ENCODE measurements at places on chromosomes 6 and 20.

- no peak for DNase-seq
These were observed 971.3 kb upstream of the DEFB115 start for GRCh38 chr20:30286157-30286556.

DNA sequence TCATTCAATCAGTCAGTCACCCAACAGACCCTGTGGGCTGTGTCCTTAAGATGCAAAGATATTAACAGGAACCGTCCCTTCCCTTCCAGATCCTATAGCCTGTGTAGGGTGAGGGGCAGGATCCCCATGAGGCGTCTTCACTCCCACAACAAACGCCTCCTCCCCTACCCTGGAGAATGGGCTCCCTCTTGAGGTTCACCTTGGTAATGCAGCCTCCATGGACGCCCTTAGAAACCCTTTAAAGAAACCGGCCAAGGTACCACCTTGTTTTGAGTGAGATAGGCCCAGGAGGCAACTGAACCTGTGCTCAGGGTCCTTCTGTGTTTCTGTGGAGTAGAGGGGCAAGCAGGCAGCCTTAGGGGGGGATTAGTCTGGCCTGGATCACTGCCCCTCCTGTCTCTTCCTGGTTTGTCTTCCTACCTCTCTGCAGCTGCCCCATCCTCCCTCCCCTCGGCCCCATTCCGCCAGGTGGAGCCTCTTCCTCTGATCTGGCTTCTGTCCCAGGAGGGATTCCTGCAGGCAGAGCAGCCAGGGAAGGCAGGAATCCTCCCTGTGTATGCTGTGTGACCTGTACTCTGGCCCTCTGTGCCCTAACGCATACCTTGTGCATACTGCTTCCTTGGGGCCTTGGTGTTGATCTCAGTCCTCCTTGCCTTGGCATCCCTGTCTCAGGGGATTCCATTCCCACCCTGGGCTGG lies 6.6 kb upstream of the GUCA1A start:
- DNase-seq, result peak; percentile 58

GRCh38 chr6:130296854-130297253 lies 69.0 kb upstream of the TMEM200A start:
- no peak for DNase-seq

DNA sequence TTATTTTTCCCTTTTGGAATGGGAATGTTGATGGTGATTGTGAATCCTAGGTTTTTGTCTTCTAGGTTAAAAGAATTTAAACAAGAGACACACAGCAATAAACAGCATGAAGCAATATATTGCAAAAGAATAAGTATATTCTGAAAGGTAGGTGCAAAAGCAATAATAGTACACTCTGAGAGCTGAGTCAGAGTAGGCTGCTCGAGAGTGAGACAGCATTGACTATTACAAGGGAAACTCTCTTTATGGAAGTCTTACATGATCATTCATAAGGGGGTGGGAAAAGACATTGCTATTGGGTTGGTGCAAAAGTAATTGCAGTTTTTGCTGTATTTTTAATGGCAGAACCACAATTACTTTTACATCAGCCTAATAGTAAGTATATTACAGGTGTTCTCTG lies 25.0 kb downstream of the FBXO5 start:
- DNase-seq, result no peak

GRCh38 chr6:157219201-157220200 lies 103.8 kb downstream of the TMEM242 start:
- DNase-seq, result no peak

DNA sequence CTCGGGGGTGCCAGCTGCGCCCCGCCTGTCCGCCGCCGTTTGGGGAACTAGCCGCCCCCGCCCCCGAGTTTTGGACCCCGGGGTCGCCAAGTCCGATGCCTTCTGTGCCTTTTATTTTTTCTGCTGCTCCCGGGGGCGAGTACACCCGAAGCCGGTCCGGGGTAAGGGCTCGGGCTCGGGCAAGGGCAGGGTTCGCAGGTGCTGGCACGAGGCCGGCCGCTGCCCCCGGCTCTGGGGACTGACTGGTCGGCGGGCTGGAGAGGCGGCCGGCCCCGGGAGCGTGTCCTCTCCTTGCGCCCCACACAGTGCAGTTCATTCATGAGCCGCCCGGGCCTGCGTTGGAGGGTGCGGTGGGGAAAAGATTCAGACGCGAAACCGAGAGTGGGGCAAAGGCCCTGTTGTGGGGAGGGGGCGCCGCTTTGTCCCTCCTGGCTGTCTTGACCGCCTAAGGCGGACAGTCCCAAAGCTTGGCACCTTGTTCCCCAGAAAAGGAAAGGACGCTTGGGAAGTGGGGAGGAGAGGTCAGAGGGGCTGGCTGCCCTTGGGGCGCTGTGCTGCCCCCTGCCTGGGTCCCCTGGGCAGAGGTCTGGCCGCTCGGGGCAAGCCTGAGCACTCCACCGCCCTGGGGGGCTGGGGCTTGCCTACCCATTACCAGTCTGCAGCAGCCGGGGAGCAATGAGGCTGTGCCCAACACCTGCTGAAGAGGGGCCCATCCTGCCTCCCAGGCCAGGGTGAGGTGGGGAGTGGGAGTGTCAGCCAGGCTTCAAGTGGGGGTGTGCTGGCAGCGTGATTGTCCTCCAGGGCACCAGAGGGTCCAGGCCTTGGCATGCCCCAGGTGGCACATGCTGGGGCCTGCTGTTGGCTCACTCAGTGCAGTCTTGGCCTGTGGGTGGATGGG lies 915 bp downstream of the TMEM63B start:
- no peak for DNase-seq

DNA sequence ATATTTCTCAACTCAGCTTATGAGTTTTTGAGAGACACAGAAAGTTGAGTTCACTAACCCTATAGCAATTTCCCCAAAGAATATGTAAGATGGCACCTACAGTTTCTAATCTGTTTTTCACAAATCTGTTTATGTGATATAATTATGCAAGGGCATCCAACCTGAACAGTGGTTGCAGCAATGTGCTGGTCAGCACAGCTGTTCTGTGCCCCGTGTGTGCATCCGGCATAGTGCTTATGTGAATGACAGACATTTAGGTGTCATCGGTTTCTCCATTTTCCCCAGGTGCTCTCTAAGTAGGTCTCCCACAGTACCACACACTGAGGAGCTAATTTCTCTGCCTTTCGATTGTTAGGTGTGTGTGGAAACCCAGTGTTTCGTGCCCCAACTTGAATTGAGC lies 7.7 kb upstream of the BACH2 start:
- DNase-seq, result no peak
